ENCODE measurements at places on chromosomes 12 and 14.

- DNase-seq: no peak
Observed at GRCh38 chr14:94738751-94739150, 31.2 kb downstream of the GSC start.

- no peak for DNase-seq
Observed at GRCh38 chr12:22201101-22201500, 133.4 kb downstream of the ST8SIA1 start.

GRCh38 chr12:45509621-45510020, 219.9 kb upstream of the ARID2 start:
- DNase-seq: no peak

DNA sequence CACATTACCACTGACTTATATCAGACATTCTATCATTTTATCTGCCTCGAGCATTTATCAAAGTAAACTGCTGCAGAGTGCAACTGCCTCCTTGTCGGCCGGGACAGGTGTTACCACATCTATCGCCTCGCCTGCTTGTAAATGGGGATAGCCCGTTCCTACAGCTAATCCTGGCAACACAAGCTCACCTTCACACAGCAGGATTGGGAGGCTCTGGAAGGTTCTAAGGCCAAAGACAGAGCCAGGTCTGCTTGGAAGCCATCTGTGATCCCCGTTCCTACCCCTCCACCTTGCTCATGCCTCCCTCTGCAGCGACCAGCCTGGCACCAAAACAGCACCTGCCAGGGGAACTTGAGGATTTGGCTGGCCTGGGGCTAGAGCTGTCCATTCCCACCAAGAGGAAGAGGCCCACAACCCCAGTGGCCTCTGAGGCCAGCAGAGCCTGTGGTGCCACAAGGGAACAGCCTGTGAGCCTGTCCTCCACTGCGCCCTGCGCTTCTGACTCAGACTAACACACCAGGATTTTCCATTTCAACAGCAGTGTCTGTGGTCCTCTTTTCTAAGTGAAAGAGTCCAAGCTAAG, 114.8 kb upstream of the DIO3 start:
- DNase-seq: no peak

GRCh38 chr12:108356835-108357806, 18.0 kb upstream of the CMKLR1 start:
- no peak for DNase-seq

DNA sequence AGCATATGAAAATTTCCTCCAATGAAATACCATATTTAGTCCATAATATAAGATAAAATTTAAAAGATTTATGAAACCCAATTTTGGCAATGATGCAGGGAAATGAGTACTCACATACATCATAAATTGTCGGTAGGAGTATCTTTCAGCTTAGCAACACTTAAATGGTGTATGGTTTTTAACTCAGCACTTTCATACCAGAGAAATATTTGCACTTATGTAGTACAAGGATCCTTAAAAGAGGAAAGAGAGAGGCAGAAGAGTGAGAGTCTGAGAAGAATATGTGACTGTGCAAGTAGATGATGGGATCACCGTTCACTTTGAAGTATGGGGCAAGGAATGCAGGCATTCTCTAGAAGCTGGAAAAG, 379.3 kb upstream of the DCN start:
- no peak for DNase-seq

DNA sequence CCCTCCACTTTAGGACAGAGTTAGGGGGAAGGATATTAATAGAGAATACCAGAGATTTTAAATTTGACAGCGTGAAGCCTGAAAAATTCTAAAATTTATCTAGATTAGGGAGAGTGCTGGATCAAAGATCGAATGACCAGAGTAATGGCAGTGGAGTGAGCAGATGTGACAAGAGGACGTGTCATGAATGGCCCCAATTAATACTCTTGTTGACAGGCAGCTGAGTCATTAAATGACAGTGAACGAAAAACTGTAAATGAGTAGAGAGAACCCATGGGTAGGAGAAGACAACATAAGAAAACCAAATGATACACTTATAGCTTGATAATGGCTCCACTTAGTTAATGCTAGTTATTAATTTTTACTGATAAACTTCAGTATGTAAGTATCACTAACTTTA, 73.9 kb upstream of the PLEKHA5 start:
- no peak for DNase-seq

- DNase-seq: no peak
Observed at GRCh38 chr14:58942516-58942915, 246.0 kb upstream of the DAAM1 start.

DNA sequence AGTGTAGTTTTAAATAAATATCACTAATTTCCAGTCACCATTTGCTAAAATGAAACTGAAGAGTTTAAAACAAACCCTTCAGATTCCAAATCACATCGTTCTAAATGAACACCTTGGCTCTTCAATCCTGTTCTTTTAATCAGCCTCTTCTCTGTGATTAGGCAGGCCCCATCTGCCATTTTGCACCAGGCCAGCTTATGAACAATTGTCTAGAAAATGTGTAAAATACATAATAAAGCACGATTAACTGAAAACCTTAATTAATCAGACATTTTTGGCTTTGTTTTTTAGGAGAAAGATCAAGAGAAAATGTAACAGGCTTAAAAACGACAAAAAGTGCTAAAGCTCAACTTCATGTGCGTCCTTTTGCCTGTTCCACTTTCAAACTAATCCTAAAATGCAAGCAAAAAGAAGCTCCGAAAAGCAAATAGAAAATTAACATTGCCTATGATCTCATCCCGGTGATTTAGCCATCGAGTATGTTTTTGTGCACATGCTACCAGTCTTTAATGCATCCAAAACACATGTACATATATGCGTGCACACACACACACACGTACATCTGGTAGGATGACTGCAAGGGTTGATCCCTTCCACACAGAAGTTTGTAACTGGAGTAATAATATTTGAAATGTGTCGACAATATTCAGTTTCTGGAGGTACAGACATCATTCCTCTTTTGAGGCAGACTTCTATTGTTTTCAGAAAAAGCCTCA, 288.6 kb downstream of the FOXN3 start:
- no peak for DNase-seq

- no peak for DNase-seq
Observed at GRCh38 chr12:111467092-111467856, 61.6 kb downstream of the SH2B3 start.

DNA sequence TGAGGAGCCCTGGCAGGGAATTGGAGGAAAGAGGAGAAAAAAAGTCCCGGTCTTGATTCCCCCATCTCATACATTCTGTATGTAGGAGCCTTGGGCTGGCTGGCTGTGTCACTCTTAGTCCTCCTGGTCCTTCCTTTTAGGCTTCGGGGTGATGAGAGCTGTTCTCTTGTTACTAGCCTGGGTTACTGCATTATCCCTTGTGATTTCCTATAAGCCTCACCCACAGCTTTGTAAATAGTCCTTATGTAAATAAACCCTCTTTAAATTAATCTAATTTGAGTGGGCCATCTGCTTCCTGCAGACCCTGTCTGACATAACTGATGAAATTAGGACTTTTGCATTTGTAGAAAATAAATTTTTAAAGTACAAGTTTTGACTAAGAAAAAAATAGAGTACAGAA, 19.2 kb downstream of the DNM1L start:
- DNase-seq: no peak

GRCh38 chr12:95626854-95627253, 75.6 kb upstream of the USP44 start:
- DNase-seq: no peak

DNA sequence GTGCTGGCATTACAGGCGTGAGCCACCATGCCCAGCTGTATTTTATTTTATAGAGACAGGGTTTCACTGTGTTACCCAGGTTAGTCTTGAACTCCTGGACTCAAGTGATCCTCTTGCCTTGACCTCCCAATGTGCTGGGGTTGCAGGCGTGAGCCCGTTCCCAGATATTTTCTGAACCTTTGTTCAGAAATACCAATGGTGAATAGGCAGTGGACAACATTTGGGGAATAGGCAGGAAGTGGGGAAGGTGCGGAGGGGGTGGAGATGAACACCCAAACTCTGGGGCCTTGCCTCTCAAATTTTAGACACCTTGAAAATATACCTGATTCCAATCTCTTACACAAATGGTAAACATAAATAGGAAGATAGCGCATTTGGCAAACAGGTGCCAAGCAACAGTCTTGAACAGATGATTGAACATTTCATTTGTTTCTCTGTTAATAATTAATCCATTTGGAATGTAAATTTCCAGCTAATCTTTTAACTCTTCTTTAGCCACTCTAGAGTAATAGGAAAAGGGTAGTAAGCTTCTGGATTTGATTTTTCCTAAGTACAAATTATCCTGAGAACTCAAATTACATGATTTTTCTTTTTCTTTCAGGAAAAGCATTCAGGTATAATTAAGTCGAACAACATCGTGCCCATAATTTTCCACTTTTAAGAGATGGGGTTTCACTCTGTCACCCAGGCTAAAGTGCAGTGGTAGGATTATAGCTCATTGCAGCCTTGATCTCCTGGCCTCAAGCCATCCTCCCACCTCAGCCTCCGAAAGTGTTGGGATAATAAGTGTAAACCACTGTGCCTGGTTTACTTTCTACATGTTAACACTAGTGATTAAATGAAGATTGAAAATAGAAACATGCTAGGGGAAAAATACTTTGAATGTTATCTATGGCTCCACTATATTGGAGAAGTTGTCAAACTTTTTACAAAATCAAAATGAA, 22.9 kb upstream of the RNF34 start:
- no peak for DNase-seq

DNA sequence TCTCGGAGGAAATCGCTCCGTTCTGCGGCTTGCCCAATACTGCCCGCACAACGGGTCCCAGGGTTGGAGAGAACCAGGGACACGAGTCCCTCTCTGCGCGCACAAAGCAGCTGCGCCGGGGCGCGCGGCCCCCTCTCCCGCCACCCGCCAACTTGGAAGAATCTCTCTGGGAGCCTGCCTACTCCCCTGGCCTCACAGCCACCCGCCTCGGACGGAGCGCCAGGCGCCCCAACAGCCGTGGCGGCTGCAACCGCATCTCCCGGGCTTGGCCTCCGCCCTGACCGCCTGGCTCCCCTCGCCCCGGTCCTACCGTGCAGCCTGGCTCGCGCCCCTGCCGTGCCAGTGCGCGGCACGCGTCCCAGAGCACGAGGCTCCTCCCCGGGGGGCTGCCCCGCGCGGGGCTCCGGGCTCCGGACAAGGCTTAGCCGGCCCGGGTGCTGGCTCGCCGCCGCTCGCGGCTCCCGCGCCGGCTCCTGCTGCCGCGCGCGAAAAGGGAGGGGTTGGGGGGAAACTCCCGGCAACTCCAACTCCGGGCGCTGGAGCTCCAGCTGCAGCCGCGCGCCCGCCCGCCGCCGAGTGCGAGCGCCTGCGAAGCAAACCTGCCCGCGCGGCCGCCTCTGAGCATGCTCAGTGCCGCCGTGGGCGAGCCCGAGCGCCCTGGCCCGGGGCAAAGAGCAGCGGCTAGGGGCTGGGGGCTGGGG, at the start of gene STXBP6:
Gene STXBP6, minus strand, starts transcription at position 580 of the 701 bp plus-strand sequence. CDS start 75,329 bp downstream, outside the sequence.
- no peak for DNase-seq

GRCh38 chr12:117024961-117025480, 74.2 kb downstream of the TESC start:
- no peak for DNase-seq

DNA sequence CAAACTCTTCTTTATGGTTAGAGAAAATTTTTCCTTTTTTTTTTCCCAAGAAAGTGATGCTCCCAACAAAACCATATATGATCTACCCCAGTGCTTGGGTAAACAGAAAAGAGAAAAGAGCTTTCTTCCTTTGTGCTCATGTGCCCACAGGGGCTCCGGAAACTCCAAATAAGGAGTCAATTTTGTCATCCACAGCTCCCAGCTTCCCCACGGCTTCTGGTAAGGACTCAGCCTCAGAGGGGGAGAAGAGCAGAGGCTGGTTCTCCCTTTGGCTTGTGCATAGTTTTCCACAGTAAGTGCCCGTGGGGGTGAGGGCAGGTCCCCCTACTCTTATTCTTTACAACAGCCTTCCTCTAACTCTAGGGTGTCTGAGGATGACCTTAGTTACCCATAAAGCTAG, 13.3 kb upstream of the RGS6 start:
- no peak for DNase-seq

DNA sequence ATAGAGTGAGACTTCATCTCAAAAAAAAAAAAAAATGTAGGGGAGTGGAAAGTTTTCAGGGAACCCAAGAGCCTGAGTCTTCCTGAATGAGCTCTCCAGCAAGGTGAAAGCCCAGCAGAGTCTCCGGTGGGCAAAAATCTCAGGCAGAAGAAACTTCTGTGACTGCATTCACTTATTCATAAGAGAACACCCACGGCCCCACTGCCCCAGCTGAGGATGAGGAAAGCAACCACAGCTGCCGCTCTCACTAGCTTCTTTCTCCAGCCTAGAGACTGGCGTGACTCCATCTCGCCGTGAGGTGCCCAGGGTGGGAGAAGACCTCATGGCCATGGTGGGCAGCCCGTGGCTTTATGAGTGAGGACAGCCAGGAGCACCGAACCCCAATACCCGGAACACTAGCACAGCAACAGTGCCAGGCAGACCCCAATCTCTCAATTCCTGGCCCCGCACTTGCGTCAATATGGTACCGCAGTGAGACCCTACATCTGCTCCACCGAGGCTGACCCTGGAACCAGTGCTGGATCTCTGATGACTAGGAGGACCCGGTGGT, 29.7 kb upstream of the DYNC1H1 start:
- no peak for DNase-seq

DNA sequence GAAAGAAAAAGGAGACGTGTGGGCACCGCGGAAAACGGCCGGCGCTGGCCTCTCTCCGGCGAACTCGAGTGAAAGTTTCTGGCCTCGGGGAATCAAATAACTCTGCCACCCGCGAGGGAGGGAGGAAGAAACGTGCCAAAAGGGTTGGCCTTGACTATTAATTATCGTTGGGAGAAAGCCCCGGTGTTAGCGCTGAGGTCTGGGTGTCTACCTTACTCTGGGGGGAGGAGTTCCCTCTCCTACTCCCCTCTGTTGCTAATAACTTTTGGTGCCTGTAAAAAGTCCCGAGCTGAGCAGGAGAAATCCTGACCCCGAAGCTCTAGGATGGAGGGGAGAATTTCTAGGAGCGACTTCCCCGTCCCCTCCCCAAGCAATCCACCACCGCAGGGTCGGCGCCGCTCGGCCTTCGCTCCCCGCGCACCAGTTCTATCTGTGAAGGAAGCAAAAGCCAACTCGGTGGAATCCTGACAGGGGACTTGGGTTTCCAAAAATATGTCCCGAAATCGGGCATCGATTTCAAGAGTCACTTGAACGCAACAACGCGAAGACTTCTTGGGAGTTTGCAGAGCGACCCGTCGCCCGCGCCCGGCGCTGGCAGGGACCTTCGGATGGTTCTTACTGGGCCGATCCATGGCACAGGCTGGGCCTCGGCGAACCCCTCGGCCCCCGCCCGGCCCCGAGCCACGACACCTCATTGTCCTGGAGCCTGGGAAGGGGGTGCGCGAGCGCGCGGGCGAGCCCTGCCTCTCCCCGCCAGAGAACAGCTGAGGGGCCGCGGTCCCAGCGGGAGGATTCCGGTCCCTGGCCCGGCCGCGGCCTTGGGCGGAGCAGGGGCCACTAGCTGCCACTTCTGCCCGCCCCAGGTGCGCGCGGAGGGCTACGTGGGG, 1.7 kb downstream of the OTX2 start:
- DNase-seq: no peak

GRCh38 chr14:95320078-95320895, 579 bp upstream of the CLMN start:
- DNase-seq: no peak

GRCh38 chr12:63149909-63150712, 890 bp downstream of the AVPR1A start:
- no peak for DNase-seq

Measured in central memory CD4-positive, alpha-beta T cell (primary cell).